ENCODE measurements at places on chromosomes 6 and 20.
A peak's percentile ranks its signal among the peaks of the same experiment; 100 is the strongest.

DNA sequence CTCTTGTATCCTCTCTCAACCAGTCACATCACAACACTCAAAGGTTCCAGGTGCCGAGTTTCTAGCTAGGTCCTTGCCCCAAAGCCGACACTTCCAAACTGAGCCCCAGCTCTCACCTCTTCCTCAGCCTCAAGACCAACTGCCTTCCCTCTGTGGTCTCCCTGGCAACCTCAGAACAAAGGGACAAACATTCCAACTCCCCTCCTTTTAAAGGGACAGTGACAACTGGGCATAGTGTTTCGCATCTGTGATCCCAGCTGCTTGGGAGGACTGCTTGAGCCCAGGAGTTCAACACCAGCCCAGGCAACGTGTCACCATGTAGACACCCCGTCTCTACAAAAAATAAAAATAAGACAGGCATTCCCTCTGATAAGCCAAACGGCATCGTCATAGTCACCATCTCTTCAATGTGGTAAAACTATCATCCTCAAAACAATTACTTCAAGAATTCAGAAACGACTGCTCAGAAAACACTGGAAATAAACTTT is 11.3 kb downstream of the DIDO1 start:
- peak; percentile 57 for DNase-seq

GRCh38 chr6:34205466-34205865 is 31.2 kb upstream of the HMGA1 start:
- no peak for DNase-seq

DNA sequence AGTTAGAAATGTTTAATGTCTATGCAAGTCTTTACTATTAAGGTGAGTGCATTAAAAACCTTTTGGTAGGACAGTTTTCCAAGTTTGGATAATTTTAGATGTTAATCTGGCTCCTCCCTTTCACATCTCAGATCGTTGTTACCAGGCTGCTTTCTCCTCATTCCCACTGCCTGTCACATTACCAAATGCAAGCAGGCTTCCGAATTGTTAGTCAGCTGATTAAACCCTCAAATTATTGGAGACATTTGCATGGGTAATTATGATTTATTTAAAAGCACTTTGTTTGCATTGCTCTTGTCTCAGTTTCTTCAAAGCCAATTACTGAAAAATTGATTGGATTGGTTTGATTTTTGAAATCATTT is 816.5 kb downstream of the KIF16B start:
- DNase-seq, result no peak

DNA sequence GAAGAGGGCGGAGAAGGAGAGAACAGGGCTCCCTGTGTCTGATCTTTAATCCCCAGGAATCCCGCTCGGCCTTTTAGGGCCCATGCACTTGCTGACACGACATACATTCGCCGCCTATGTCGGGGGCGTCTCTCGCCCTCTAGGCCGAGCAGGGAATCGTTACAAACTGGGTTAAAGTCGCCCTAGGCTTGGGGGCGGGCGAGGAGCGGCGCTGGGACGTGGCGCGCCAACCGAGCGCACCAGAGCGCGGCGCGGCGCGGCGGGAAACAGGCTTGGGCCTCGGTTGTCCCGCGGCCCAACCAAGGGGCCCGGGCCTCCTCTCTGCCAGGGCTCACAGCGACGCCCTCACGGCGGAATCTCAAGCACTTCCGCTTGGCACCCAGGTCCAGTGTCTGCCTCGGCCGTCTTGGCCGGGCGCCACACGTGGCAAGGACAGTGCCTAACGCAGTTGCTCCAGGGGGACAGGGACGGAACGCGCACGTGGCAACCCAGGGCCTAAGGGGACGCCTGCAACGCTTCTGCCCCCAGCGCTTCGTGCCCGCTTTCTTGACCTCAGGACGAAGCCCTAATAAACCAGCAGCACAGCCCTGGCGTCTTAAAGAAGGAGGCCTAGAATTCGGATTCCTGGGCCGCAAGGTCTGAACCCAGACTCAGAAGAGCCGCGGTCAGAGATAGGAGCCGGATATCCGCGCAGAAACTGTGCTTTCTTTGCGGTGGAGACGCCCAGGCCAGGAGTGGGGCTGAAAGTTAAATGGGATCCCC is 71.5 kb downstream of the NCR2 start:
- no peak for DNase-seq

DNA sequence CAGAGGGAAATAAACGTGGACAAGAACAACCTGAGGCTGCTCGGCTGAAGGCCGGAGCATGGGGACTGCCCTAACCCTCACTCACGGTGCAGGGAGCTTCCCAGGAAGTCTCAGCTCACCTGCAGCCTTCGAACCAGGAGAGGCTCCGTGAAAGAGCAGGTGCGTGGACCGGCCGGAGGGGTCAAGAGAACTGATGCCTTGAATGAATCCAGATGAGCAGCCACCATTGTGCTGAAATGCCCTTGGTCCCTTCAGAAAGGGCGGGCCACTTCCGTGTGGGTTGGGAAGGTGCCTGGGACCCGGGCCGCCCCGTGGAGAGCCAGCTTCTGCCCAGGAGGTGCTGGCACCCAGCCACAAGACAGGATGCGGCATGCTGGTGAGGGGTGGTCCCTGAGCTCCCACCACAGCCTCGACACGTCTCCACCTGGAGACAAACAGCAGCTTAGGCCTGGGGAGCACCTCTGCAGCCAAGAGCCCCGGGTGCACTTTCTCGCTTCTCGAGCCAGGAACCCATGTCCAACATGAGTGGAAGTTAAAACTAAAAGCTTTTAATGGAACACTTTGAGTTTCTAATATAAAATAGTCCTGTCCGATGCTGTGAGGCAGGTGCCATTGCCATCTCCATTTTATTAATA is 83.5 kb downstream of the TTLL2 start:
- DNase-seq, result no peak

DNA sequence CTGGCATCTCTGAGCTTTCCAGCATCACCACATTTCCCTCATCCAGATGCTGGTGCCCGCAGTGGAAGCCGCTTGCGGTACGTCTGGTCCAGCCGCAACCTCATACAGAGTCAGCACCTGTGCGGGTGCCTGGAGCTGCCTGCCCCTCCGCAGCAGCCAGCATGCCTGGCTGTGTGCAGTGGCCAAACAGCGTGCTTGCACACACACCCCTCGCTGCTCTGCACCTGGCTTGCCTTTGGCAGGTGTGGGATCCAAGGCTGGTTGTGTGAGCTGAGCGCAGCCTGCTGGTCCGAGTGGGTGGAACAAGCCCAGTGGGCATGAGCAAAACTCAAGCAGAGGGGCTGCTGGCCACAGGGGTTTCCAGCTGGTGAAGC is 3.1 kb upstream of the HINT3 start:
- no peak for DNase-seq

- no peak for DNase-seq
Observed at GRCh38 chr20:19835533-19836222, 77.6 kb downstream of the RIN2 start.

GRCh38 chr6:31727717-31728671 is 1.1 kb downstream of the DDAH2 start:
- no peak for DNase-seq

DNA sequence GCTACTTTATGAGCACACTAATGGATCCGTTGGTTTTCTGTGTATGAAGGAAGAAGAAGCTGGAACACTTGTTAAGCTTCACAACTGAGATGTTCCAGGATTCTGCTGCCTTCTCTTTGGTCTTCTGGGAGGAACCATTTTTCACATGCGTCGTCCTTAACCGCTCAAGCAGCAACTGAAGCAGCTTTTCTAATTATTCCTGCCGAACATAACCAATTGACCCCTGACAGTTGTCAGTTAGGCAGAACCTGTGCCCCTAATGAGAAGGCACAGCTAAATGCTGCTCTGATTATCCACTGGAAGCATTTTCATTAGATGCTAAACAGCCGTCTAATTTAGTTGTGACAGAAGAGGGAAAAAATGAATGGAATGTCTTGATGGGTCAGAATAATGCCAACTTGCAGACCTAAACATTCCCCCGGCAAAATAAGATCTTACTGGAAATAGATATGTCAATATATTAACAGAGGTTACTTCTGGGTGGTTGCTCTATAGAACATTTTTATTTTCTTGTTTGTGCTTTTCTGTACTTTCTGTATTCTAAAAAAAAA is 85.0 kb upstream of the SMLR1 start:
- no peak for DNase-seq

- DNase-seq, result no peak
Observed at GRCh38 chr20:2300420-2300819, 4.6 kb downstream of the TGM3 start.

- no peak for DNase-seq
Observed at GRCh38 chr6:109186012-109186411, 90.7 kb downstream of the CEP57L1 start.

GRCh38 chr6:98937351-98937750 is 10.4 kb downstream of the FBXL4 start:
- DNase-seq, result no peak

- DNase-seq, result no peak
Observed at GRCh38 chr6:75370011-75370410, 85.4 kb upstream of the TMEM30A start.

DNA sequence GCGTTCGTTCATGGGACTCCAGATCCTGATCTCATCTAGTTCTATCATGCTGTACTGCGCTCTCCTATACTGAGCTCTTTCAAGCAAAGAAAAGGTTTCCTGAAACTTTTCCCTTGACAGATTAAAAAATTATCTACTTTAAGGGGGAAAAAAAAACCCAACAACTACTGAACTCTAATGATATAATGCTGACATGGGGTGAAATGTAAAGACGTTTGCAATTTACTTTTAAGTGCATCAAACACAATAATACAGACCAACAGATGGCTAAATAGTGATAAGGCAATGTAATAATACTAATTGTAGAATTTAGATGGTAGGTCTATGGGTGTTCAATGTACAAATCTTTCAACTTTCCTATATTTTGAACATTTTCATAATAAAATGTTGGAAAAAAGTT is 16.4 kb downstream of the TOMM34 start:
- no peak for DNase-seq

DNA sequence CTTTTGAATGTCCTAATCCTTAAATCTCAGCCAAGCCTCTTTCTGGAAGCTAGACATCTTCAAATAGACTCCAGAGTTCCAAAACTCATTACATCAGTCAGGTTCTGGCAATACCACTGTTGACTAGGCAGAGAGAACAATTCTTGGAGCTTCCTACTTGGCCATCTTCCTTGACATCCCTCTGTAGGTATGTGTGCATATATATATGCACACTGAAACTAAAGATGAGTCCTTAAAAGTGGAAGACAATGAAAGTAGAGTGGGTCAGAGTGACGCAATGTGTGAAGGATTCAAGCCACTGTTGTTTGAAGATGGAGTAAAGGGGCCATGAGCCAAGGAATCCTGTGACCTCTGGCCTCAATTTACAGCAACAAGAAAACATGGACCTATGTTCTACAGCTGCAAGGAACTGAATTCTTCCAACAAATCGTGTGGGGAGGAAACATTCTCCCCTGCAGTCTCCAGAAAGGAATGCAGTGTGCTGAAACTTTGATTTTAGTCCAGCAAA is 18.7 kb upstream of the DUSP22 start:
- DNase-seq, result no peak

DNA sequence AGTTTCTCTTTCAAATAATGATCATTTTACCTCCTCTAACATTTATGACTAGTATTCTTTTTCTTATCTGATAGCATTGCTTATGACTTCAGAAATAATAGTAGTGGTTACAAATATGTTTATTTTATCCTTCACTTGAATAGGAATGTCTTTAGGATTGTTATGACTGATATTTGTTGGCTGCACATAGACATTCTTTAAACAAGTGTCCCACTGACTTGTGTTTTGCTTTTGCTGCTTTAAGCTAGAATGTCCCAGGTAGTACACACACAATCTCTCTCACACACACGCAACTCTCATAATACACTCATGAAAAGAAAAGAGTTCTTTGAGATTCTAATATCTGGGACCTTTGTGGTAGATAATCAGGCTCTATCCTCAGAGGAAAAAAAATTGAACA is 21.6 kb downstream of the KIAA1586 start:
- DNase-seq, result no peak

DNA sequence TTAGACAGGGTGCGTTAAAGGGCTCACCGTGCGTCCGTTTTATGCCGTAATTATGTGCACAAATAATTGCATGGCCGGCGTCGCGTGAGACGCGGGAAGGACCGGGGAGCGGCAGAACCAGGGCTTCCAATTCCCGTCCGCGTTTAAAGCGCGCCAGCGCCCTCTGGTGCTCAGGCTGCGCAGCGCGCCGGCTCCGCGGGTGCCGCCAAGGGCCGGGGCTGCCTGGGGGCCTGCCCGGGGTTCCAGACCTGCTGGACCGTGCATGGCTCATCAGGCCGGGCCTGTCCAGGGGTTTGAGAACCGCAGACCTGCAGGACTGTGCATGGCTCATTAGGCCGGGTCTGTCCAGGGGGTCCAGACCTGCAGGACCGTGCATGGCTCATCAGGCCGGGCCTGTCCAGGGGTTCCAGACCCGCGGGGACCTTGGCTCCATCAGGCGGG is 369.0 kb downstream of the THBS2 start:
- peak; percentile 96 for DNase-seq

DNA sequence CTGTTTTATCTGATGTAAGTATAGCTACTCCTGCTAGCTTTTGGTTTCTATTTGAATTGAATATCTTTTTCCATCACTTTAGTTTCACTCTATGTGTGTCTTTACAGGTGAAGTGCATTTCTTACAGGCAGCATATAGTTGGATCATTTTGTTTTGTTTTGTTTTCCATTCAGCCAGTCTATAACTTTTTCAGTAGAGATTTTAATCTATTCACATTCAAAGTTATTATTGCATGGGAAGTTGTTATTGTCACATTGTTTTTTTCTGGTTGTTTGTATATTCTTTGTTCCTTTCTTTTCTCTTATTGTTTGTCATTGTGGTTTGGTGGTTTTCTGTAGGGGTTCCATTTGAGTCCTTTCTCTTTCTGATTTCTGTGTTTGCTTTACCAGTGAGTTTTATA is 151.2 kb downstream of the PDE10A start:
- no peak for DNase-seq

DNA sequence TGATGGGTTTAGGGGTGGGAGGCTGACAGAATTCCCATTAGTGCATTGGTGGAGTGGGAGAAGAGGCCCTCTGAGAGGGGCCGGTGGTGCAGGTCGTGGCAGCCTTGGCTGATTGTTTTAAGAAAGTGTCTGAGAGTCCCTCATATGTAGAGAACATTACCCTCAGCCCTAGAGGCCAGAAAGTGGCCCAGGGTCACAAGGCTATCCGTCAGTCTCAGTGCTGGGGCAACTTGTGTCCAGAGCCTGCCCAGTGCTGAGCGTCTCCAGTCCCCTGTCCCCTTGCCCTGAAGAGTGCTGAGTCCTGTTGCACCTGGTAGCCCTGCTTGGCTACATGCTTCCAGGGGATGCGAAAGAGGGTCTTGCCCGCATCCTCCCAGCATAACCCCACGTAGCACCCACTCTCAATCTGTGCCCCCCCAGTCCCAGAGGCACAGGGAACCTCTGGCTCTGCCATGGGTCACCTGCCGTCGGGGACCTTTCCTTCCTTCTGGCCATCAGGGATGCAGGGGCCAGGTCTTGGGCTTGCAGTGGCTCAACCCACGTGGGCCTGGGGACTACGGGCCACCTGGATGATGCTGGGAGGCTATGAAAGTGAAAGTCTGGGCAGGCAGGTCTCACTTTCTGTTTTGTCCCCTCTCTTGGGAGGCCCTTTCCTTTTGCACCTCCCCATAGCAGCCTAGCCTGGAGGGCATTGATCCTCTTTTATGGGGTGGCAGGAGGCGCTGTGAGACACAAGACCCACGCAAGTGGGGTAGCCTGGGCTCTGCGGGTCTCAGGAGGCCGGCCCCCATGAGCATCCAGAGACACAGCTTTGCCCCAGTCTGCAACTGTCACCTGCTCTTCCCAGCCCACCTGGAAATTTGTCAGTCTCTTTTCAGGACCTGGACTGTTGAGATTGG is 12.2 kb downstream of the DUSP15 start:
- no peak for DNase-seq

GRCh38 chr20:20205141-20205861 is 153.0 kb downstream of the CFAP61 start:
- no peak for DNase-seq

GRCh38 chr6:24780206-24780605 is 5.5 kb downstream of the GMNN start:
- no peak for DNase-seq

Data from HuH-7 (cell line).